ENCODE measurements at places on chromosomes 3 and 15.
A peak's percentile ranks its signal among the peaks of the same experiment; 100 is the strongest.

DNA sequence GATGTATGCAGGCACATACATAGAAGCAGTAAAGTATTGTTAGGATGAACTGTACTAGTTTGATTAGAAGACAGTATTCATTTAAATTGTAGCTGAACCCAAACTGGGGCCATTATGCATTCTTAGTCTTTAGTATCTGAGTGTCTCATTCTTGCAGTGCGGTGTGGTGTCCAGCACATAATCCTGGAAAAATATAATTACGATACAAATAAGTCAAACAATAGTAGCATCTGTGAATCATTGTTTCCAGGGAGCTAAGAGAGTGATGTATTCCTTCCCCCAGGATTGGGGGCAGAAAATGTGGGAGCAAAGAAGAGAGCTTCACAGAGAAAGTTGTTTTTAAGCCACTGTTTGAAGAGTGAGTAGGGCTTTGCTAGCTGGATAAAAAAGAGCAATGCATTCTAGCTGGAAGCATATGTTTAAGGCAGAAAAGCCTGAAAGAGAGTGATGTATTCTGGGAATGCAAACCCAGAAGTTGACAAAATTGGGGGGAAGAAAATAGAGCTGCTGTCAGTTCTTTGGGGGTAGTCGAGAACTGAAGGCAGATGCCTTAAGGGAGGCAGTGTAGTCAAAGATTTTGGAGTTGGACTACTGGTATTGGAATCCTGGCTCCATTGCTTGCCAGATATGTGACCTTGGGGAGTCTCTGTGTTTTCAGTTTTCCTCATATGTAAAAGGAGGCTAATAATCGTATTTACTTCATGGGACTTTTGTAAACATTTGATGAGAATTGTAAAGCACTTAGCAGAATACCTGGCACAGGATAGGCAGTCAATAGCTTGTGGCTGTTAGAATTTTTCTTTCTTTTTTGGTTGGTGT, 14.1 kb downstream of the SLMAP start:
- no peak for DNase-seq

DNA sequence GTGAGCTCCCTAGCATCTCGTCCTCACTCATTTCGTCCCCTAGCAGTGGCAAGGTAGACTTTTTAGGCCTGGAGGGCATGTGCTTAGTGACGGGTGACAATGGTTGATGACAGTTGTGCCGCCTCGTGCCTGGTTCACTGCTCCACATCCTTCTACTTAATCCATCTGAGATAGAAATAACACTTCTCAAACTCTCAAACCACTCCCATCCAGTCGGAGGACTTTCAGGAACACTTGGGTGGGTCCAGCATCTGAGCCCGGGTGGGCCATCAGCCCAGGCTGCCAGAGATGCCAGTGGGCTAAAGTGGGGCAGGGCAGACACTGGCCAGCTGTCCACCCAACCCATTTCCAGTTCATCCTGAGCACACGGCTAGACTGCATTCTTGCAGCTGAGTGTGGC, 79.7 kb upstream of the SMAD3 start:
- no peak for DNase-seq

DNA sequence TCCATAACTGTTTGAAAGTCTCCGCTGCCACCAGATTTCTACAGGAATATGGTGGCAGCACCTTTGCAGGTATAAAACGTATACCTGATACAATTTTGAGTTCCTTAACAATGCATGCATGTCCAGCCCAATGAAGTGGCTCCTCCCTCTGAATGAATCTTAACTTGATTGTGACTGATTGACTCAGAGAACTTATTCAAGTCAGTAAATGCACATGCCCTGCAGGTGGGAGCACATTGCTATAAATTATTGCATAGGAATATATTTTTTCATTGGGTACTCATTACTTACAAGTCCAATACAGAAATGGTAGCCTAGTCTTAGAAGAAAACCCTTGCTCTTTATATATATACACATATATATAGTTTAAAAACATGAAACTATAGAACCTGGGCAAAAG, 259.3 kb downstream of the BBX start:
- DNase-seq, result no peak

DNA sequence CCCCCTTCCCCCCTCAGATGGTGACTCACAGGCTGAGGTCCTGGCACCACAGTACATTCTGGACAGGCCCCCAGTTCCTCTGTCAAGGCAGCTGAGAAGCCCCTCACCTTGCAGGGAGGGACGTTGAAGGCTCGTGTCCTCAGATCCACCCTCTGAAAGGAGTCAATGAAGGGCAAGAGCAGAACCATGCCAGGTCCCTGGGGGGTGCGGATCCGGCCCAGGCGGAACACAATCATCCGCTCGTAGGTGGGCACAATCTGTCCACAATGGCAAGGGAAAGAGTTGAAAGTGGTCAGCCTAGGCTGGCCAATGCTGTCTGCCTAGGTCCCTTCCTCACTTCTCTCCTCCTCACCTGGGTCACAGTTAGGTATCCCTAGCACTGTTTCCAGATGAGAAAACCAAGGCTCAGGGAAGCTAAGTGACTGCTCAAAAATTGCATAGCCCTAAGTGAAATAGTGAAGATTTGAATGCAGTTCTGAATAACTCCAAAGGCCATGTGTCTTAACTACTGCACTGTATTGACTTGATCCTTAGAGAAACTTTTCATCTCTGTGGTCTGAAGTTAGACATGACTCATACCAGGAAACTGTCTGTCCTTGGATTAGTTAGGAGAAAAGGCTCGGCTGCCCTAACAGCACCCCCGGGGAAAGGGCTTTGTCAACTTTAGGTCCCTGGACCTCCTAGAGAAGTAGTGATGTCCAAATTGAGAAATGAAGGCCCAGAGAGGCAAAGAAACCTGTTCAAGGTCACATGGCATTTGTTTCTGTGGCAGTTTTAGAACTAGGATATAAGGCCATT, 2.9 kb downstream of the STOML1 start:
- DNase-seq, result no peak

DNA sequence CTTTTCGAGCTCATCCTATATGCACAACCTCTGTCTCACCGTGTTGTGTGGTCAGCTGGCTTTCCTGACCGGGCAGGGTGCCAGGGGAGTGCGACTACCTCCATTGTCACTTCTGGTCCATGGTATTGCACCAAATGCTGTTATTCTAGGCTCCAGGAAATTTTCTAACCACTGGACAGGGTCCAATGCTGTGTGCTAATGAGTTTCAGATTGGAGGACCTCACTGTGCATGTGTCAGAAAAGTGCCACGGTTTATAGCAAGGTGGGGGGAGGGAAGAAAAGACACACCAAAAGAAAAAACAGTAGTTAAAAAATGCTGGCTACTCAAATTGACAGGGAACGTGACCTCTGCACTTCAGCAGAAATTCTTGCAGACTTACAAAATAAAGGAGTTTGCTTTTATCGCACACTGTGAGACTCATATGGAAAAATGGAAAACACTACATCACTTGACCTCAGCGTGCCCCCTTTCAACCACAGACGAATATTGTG, 480.1 kb downstream of the FOXP1 start:
- DNase-seq, result no peak

DNA sequence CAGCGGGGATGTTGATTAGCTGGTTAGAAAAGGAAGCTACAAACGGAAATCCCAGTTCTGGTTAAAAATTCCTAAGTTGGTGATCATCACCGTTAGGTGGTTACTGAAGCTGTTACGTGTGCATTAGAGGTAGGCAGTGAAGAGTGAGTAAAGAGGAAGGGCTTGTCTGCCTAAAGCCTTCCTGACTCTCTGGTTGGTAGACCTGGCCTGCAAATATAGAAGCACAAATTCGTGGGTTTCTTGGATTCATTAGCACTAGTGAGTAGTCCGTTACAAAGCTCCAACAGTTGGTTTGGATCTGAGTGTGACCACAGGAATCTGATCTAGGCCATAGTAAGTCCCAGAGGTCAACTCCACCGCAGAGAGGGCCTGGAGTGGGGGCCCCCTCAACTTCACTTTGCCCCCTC, 174.0 kb upstream of the TP63 start:
- no peak for DNase-seq

DNA sequence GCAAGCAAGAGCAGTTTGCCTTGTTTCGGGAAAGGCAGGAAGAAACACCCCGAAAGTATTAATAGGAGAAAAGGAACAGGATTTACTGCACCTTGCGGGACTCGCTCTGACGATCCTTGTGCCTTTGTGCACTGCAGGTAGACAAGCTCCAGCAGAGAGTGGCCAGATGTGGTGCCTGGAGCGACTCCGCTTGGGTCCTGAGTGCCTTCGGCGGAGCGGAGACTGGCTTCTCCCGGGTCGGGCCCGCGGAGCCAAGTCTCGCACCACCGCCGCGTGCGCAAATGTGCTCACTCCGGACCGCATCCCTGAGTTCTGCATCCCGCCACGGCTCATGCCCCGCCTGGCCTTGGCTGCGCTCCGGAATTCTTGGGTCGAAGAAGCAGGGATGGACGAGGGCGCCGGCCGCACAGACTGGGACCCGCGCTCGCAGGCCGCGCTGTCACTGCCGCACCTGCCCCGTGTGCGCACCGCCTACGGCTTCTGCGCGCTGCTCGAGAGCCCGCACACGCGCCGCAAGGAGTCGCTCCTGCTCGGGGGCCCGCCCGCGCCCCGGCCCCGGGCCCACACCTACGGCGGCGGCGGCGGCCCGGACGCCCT, 769 bp downstream of the C2CD4A start:
- peak; percentile 24 for DNase-seq

DNA sequence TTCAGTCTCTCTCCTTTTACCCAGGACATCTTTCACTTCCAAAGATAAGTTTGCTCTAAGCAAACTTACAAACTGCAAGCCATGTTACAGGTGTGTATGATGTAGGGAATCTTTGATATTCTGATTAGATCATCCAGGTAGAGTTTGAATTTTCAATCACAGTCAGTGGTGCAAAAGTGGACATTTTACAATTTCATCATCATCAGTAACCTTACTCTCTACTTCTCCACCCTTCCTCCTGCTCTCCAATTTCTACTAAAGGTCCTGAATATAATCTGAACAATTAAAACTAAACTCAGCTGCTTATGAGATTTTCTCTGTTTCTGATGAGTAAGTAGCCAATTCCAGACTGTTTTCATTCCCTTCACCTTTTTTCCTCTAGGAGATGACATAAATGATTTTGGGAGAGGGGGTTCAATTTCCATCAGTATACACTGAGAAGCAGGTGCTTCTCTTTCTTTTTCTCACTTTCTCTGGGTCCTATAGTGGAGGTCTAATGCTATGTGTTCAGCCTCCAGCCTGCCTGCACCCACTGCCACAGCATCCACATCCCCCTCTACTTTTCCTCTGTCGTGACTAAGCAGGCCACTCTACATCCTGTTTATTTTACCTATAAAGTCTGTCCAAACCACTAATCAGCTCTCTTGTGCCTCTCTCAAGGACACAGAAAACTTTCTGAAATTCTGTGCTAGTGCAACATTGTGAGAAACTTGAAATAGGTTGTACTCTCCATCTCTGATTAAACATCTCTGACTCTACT, 27.6 kb downstream of the SUCNR1 start:
- DNase-seq, result no peak

DNA sequence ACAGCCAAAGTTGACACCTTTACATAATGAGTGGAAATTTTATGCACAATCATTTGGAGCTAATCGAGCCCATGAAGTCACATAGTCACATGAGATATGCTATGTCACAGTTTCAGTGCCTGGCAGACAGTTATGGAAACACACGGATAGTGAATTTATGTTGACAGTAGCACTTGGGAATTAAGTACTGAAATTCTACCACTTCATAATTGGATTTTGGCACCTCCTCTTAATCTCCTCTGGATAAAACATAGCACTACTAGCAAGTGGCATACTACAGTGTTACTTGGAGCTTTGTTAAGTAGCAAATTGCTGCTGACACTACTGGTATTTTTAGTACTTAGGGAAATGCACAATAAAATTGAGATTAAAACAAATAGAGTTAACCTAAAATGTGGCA, 1679.4 kb downstream of the OTOL1 start:
- no peak for DNase-seq

DNA sequence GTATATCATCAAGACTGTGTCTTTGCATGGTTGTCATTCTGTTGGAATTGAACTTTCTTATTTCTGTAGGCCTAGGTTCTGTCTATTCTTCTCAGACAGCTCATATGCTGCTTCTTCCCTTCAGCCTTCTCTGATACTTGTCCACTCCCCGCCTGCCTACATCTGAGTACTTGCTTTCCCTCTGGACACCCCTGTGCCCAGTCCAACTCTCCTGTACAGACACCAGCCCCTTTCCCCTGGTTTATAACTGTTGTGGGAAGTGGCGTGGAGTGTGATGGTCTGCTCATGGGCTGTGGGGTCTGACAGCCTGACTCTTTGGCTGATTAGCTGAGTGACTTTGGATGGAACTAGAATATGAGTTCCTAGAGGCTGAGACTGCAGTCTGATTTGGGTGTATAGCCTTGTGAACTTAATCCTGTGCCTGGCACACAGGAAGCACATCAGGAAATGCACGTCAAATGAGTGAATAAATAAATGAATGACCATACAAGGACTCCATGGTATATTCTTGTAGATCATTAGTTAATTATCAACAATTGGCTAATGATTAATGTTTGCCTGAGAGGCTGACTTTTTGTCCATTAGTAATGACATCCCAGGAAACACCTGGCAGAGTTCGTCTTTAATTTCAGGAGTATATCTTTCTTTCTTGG, 11.8 kb downstream of the CACNA1D start:
- no peak for DNase-seq

- no peak for DNase-seq
These were observed 12.4 kb downstream of the GNAI2 start for GRCh38 chr3:50248387-50248786.

GRCh38 chr15:77988347-77989295, 88.9 kb downstream of the TBC1D2B start:
- DNase-seq, result no peak

- no peak for DNase-seq
These were observed 27.2 kb upstream of the LMOD3 start for GRCh38 chr3:69149586-69149985.

DNA sequence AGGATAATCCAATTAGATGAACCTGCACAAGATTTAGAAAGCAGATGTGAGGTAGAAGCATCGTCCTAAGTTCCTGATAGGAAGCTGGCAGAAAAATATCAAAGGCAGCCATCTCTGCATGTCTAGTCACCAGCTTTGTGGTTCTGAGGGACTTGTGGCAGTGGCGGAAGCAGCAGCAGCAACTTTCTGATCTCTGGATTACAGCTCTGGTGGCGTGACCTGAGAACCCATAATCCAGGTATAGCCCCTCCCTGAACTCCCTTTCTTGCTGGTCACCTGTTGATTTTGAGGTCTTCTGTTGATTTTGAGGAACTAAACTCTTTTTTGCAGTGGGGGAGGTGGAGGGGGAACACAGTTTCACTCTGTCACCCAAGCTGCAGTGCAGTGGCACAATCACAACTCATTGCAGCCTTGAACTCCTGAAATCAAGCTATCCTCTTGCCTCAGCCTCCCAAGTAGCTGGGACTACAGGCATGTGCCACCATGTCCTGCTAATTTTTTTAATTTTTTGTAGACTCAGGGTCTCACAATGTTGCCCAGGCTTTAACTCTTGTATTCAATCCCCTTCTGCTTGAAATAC, 7.9 kb downstream of the FSIP1 start:
- peak; percentile 58 for DNase-seq

DNA sequence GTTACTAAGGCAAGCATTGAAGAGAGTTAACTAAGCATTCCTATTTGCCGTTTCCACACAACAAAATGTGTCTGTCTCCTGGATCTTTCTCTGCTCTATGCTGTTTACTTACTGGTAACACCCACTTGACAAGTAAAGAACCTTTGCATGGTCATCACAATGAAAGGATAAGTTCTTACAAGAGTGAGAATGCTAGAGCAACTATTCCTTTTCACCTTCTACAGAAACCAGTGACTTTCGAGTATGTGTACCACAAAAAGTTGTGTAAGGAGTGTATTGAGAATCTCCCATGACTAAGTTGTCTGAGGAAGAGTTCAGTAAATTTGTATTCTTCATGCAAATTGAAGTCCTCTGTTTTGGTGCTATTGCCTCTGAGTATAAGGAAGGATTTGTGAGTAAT, 10.8 kb downstream of the TIPARP start:
- DNase-seq, result peak; percentile 23
